ENCODE measurements at places on chromosomes 5 and 9. TPM values are rescaled to one million over a fixed set of nuclear protein-coding genes. Genes with fewer than 3 reads are reported as not detected.

DNA sequence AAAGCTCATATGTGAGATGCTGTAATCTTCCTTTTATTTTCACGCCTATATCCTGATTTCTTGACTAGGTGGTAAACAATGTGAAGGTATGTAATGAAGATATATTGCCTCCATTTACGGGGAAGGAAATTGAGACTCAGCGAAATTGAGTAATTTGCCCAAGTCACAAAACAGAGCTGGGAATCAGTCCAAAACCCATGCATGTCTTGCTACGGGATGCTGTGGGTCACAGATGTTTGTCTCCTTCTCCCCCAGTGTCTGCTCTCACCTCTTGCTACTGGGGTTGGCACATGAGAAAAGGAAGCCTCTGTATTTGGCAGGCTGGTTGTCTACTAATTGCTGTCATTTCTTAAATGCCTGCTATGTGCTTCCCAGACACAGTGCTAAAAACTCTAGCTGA lies 53.7 kb upstream of the TEX48 start:
- peak; percentile 68 for DNase-seq

Gene FAT2
- total RNA-seq: not detected

DNA sequence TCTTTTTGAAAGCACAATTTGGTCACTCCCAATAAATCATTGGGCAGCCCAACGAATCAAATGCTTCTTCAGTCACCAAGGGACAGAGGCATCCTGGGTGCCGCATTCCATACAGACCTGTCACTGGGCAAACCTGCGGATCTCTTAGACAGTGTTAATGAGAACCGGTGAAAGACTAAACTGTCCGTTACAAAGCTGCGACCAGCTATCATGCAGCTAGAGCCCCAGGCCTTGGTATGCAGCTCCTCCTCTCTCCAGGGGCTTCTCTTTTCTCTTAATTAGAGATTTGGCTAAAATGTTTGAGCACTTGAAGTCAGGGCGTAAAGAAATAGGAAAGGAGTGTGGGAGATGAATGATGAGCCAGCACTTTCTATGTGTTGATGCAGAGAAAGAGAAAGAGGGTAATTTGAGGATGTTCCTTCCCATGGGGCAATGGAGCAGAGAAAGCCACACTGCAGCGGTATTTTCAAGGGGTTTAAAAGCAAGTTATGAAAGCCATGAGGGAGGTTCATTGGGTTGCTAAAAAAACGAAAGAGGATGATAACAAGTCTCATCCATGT lies 175.3 kb downstream of the RFK start:
- no peak for DNase-seq

GRCh38 chr9:108889649-108890067 lies 27.6 kb downstream of the ACTL7A start:
- peak; percentile 27 for DNase-seq

Gene PCDHB16
- total RNA-seq: under 0.01 TPM
